ENCODE measurements at places on chromosomes 2 and 18.

GRCh38 chr2:199409759-199410529, 47.8 kb downstream of the SATB2 start:
- DNase-seq = no peak

DNA sequence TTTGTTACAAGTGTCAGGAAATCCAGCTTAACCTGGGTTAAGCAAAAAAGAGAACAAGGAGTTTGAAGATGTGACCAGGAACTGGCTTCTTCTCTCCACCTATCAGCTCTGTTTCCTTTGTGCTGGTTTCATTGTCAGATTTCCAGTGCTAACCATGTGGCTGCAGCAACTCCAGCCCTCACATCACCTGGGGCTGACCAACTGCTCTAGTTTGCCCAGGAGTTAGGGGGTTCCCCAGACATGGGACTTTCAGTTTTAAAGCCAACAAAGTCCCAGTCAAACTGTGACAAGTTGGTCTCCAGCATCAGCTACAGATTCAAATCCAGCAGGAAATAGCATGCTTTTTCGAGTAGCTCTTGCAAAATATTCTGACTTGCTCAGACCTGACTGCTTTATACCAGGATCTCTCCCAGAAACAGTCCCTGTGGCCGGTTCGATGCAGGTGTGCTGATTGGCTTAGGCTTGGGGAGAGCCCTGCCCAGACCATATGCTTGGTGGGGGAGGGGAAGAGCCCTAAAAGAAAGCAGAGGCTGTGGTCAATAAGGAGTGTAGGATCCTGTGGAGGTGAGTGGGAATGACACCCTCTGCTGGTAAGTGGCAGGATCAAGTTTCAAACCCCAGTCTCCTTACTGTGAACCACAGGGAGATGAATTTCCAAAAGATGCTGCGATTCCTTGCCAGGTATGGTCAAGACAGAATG, 49.5 kb downstream of the KCNE4 start:
- no peak for DNase-seq

GRCh38 chr18:31248783-31249521, 69.0 kb upstream of the DSG1 start:
- DNase-seq = no peak

DNA sequence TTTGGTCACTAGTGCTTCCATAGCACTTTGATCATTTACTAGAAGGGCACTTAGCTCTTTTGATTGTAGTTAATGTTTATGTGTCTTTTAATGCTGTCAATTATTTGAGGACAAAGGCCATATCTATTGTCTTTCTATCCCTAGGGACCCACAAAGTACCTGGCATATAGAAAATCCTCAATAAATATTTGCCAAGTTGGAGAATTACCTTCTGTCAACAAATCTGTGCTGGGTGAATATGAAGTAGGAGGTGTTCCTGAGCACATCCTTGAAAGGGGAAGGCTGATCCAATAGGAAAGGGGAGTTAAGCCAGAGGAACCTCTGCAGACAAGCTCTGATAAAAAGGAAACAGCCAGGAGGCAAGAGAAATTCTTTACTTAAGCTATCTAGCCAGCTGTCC, 8.2 kb downstream of the DPP4 start:
- no peak for DNase-seq

GRCh38 chr18:34729264-34729663, 19.2 kb downstream of the DTNA start:
- DNase-seq = peak; percentile 8

DNA sequence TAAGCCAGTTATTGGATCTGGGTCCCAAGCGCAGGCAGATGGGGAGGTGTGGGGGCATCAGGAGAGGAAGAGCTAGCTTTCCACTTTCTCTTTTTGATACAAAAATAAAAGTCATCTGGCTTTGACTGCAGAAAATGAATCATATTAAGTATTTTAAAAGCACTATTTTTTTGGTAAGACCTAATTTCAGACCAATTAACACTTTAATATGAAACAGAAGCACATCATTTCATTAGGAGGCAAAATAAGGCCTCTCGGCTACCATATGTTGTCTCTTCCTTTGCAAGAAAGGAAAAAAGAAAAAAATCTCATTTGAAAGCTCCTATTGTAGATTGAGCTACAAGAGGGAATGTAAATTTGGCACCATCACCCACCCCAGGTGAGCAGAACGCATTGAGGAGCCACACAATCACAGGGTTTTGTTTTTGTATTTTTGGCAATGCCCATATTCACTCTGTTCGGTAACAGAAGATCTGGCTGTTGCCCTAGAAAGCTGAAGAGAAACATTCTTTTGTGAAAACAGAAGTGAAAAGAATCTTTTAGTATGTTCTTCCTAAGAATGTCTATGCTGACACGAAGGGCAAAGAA, 390.7 kb upstream of the ETAA1 start:
- no peak for DNase-seq

GRCh38 chr2:75820693-75821092, 110.0 kb upstream of the GCFC2 start:
- DNase-seq = no peak

DNA sequence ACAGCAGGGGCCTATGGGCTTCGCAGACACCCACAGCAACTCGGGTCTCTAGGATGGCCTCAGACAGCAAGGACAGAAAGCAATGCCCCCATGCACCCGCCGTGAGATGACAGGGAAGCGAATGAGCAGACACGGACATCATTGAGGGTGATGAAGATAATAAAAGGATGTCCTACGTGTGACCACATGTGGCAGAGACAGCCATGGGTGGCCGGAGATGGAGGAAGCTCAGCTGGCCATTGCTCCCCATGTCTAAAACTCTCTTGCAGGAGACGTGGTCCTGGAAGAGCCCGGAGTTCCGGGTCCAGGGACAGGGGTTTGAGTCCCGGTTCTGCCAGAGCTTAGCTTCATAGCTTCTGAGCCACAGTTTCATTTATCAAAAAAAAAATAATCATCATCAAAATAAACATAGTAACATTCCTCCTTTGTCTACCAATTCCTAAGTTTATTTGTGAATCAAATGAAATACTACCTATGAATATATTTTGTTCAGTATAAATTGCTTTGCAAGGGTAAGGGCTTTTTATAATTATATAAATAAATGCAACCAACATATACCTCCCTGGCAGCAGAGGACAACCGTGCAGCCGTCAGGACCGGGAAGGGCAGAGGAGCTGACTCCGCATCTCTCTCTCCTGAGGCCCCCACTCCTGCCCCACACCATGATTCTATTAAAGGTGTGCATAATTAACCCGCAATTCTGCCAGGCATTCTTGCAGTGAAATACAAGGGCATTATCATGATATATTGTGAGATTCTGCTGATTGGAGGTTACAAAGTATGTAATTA, 401.4 kb upstream of the MYT1L start:
- no peak for DNase-seq

GRCh38 chr2:85017411-85018048, 46.6 kb downstream of the KCMF1 start:
- no peak for DNase-seq

- no peak for DNase-seq
Measured at GRCh38 chr2:23705771-23706612, 220.9 kb downstream of the ATAD2B start.

DNA sequence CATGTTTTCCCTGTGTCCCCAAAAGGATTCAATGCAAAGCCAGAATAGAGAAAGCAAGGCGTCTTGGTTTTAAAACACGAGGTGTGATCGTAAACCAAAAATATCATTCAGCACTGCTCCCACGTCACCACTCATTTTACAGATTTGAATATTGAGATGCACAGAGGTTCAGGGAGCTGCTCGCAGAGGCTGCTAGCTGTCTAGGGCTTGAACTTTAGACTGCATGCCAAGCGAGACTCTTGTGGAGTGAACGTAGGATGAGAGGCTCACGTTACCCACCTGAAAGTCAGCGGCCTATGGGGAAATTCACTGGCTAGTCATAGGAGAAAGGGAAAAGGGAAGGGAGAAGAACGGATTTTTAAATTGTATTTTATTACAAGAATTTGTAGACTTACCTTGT, 130.1 kb downstream of the MBP start:
- DNase-seq = no peak

DNA sequence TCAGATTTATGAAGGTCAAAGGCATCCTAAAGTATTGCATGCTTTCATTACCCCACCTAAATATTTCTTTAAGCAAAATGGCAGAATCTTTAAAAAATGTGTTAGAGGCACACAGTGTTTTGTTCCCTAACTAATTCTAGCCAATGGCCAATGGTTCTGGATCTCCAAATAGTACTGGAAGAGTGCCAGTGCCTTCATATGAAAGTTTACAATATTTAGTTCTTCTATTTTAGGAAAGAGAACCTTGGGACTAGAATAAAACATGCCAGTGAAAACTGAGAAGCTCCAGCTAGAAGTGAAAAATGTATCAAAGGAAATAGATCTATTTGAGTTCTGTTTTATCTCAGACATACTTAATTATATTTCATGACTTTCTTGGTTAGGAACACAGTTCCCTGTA, 37.1 kb downstream of the TACR1 start:
- DNase-seq = no peak

DNA sequence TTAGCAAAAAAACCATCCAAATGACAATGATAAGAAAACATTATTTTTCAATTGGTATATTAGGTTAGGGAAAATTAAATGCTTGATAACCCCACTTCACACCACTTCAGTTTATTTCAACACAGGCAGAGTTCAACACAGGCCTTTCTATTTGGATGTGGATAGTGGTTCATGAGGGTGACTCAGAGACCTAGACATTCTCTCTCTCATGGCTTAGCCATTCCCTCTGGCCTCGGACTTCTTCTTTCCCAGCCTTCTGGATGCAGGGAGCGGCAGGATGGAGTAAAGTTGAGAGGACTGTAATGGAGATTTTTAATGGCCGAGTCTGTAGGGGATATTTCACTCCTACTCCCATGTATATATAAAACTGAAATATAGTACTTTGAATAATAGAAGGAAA, 109.7 kb downstream of the CTNNA2 start:
- no peak for DNase-seq

GRCh38 chr2:104944495-104944894, 90.6 kb downstream of the POU3F3 start:
- no peak for DNase-seq

DNA sequence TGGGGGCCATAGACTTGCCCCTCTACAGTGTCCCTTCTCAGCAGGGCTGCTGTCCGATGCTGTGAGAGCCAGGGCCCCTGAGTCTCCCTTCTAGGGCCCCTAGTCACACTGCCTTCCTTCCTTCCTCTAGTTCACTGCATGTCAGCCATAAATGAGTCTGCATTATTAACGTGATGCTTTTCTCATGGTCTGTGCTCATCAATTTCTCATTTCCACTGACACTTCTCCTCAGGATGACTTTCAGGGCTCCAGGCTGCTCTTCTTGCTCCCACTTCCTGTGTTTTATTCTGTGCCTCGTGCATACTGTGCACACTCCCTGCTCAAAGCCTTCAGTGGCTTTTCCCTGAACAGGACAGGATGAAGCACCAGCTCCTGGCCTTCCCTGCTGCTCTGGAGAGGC, 146.5 kb downstream of the FAM210A start:
- no peak for DNase-seq

DNA sequence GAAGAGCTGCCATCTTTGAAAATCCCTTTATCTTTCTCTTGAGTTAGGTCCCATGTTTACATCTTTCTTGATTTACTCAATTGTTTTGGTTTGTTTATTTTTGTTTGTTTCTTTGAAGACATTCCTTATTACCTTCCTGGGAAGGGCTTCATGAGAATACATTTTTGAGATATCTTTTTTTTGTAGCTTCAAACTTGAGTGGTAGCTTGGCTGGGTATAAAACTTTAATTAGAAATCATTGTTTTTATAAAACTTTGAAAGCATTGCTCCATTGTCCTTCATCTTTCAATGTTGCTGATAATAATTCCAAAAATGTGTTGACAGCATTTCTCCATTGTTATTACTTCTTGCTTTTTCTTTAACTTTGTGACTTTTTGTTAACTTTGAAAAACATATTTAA, 145.9 kb upstream of the RBMS1 start:
- DNase-seq = no peak

- no peak for DNase-seq
Measured at GRCh38 chr2:98089941-98090340, 3.0 kb downstream of the VWA3B start.

DNA sequence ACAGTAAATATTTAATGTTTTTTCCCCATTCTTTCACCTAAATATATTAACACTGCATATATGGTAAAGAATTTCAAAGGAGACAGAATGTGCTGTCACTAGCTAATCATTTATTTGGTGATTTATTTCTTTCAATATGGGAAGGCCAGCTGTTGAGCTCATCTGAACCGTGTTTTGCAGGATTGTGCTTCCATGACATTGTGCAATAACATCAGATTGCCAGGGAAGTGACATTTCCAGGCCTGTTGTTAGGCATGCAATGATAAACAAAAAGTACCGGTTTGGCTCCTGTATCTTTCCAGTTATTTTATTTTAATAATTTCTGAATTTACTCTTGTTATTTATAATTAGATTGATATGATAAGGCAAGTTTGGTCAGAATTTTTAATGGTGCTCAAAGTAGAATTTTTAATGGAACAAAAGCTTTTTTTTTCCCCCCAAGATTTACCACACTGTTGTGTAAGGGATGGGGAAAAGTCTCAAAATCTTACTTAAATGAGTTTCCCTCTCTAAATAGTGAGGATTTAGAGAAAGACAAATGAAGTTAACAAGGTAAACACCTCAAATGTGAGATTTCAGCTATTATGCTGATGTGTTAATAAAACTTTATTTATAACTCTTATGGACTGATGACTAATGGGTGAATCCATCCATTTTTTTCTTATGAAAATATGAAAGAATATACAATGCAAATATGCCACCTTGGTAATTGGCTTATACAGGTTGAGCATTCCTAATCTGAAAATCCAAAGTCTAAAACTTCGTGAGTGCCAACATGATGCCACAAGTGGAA, 52.7 kb downstream of the MALT1 start:
- no peak for DNase-seq

GRCh38 chr18:10010611-10011015, 96.8 kb downstream of the VAPA start:
- no peak for DNase-seq

- DNase-seq = no peak
Measured at GRCh38 chr2:14134771-14135170, 497.7 kb upstream of the LRATD1 start.

GRCh38 chr18:8741532-8741931, 36.2 kb downstream of the MTCL1 start:
- DNase-seq = no peak

GRCh38 chr2:16506366-16506765, 159.3 kb downstream of the CYRIA start:
- no peak for DNase-seq

DNA sequence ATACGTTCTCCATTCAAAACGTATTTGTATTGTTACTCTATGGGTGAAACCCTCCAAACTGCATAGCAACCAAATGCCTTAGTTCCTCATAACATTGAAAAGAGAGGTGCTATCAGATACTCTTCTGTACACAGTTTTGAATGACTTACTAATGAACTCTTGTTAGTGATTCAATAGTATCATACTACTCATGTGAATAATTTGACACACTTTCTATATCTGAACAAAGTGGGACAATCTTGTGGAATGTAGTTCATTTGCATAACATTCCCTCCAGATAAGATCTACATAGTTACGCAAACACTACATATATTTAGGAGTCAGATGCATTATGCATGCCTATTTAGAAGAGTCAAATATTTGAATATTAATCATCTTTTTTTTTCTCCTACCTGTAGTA, 232.0 kb upstream of the NRXN1 start:
- no peak for DNase-seq
